Hair follicle dermal papilla cell (primary cell): ENCODE measurements at places on chromosomes 6 and 20. TPM values are rescaled to one million over a fixed set of nuclear protein-coding genes. Genes with fewer than 3 reads are reported as not detected.

The SLC35F1 gene
- total RNA-seq, result under 0.01 TPM in 1 of 2 replicates, not detected in the other

The GPR6 gene
- total RNA-seq, result not detected in 2 replicates

The DEFB119 gene
- not detected in 2 replicates for total RNA-seq

The C6orf15 gene
- total RNA-seq, result not detected in 2 replicates

The DPPA5 gene
- not detected in 2 replicates for total RNA-seq

The ZSCAN12 gene
- total RNA-seq, result 6.7 and 7.2 TPM in 2 replicates

The SLC39A7 gene
- total RNA-seq, result 132 and 144 TPM in 2 replicates
